ENCODE measurements at places on chromosomes 1 and 21.

DNA sequence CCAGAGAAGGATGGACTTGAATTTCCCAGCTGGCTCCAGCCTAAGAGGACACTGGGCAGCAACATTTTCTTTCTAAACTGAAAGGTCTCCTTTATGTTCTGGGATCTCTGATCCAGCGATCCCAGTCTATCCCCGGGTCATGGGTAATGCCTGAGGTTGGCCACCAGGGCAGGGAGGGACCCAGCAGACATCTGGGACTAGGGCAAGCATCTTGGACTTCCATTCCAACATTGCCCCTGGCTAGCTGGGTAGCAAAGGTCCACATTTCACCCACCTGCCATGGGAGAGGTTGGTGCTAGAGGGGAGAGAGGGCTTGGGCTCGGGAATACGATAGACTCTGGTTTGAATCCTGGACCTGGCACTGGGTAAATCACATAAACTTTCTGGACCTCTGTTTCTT, 84.6 kb downstream of the LRRN2 start:
- no peak for DNase-seq

GRCh38 chr1:197614916-197615692, 160.2 kb downstream of the DENND1B start:
- no peak for DNase-seq

DNA sequence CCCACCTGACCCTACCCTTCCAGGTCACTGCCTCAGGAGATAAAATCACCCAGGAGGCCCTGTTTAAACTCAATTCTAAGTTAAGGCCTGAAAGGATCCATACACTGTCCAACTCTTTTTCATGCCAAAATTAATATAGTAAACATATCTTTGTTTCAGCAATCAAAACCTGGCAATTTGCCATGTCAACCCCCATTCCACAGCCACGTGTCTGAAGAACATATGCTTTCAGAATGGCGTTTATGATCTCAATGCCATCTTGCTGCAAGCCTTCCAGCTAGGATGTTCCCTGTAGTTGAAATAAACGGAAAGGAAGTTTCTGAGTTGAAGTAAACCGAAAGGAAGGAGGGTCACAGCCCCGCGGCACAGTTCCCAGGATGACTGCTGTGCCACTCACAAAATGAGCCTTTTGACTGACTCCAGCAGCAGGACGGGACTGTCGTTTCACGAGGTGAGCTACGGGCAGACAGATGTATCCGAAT, 472.0 kb downstream of the SMYD3 start:
- DNase-seq = no peak

- DNase-seq = no peak
These were observed 208.1 kb downstream of the PRDM2 start for GRCh38 chr1:13908128-13908527.

GRCh38 chr21:33244082-33244778, 14.5 kb downstream of the IFNAR2 start:
- DNase-seq = no peak

DNA sequence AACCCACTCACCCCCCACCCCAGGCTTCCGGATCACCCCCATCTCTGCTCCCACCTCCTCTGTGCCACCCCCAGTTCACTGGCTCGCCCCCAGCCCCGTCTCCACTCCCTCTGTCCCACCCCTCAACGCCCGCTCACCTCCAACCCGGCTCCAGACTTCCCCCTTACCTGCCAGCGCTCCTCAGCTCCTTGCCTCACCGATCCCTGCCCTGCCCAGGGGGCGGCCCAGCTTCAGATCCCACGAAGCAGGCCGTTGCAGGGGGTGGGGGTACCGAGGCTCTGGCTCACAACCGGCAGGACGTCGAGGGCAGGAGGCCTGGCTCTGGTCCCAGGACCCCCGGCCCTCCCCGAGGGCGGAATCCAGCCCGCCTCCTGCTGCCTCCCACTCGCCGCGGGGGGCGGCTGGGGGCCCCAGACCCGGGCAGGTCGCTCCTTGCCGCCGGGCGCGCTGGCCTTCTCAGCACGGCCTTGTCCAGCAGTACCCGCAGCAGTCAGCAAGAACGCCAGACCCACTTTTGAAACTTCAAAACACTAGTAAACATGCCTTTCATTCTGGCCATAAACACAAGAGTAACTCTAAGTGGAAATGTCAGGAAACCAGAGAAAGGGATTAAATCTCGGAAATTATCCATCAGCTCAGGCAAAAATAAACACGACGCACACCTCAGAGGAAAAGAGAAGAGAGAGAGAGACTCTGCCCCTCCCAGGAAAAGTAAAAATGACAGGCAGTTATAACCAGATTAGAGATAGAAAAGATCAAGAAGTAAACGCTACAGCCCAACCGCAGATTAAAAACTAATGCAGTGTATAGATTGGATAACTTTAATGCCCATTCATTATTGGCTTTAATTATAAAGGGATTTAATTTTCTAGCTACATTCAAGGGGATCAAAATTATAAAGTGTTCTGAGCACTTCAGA, 1.0 kb upstream of the FAM89A start:
- no peak for DNase-seq

- no peak for DNase-seq
These were observed 39.0 kb upstream of the LMX1A start for GRCh38 chr1:165395478-165395877.

DNA sequence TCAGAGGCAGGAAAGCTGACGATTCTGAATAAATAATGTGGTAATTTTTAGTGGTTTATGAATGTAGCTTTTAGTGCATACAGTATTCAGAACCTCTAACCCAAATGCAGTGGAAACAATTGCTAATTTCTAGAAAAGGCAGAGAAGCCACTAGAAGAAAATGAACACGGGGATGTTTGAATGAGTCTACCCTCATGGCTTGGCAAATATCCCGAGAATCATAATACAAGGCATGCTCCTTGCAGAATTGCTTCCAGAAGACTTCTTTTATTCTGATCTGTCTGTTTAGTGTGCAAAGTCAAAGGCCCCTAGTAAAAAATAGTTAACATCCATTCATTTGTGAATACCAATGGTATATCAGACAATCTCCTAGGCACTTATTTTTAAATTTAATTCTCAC, 246.8 kb downstream of the LMO4 start:
- DNase-seq = no peak

DNA sequence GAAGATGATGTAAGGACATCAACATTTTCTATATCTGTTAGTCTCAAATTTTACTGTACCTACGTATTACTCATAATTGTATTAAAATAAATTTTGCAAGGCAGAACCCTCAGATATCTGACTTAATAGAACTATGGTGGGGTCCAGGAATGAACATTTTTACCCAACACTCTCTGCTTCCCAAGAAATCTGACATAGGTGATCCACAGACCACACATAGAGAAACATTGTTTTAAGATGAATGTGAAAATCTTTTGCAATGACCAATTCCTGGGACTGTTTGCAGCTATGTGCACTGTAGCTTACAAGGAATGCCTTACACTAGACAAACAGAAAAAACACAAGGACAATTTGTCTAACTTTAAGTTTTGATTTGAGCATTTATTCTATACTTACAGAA, 645.6 kb upstream of the ADGRL2 start:
- DNase-seq = no peak

DNA sequence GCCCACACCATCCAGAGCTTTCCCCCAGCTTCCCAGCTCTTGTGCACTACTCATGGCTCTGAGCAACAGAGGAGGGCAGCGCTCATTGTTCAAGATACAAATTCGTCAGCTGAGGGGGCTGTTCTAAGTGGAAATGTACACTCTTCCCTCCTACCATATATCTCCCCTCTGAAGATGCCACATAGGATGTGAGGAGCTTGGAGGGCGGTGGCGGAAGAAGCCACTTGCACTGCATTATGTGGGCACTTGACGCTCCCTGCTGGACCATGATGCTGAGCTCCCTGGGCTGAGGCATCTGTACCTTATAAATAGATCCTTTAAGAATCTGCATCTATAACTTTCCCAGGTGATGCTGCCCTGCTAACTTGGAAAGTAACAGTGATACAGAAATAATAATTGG, 477.6 kb upstream of the DEPDC1 start:
- DNase-seq = no peak

- no peak for DNase-seq
These were observed 21.9 kb downstream of the GPR137B start for GRCh38 chr1:236164273-236164672.

DNA sequence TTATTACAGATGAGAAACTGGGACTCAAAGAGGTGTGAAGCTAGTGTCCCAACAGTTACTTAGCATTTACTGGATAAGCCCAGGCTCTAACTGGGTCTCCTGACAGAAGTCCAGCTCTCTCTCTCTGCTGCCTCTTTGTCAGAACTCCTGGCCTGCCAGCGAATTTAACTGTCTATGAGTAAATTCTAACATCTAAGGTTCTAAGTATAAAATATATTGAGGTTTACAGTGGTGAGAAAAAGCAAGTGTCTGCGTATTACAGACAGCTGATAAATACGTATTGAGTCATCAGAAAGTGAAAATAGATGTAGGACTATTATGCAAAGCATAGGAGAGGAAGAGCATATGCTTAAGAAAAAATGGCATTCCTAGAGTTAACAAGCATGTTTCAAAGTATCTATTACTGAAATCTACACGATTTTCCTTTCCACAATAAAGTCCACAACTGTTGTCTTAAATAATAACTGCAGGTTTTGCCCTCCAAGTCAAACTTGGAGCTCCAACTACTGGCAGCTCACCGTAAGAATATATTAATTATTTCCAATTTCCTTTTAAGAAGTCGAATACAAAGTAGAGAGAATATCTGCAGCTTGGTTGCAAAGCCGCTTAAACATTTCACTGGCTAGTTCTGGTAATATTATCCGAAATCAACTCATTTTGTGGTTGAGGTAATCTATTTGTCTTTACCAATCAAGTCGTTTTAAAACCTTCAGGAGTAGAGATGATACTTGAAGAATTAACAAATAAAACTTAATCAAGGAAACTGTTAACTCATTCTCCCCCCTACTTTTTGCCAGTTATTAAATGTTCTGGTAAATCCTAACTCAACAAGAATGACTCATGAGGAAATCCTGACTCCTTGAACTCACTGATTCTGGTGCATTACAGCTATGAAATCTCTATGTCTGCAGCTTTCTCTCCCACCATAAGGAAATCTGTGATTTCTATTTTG, 1.4 kb upstream of the RGS2 start:
- no peak for DNase-seq

DNA sequence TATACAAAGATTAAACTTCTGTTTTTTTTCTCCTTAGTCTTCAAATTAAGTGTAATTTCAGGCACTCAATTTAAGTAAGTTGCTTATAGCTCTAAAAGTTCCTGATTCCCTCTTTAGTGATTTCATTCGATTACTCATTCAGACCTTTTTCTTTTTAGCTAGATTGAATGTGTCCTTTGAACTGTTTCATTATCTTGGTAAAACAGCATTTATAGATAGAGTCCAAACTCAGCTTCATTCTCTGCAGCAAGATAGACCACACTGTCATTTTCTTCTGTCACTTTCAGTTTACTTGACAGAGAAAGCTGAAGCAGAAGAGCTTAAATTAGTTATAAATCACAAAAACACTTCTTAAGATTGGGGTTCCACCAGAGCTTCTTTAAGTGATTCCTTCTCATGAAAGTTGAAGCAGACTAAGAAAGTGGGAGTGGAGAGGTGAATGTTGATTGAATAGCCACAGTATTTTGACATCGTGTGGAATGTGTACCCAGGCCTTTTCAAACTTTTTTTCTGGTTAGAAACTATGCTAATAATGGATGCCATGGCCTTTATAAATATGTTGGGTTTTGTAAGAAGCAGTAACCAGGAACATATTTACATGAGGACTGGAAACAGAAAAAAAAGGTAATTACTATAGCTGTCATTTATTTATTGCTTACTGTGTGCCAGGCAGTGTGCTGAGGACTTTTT, 52.2 kb downstream of the ZBTB40 start:
- DNase-seq = no peak

DNA sequence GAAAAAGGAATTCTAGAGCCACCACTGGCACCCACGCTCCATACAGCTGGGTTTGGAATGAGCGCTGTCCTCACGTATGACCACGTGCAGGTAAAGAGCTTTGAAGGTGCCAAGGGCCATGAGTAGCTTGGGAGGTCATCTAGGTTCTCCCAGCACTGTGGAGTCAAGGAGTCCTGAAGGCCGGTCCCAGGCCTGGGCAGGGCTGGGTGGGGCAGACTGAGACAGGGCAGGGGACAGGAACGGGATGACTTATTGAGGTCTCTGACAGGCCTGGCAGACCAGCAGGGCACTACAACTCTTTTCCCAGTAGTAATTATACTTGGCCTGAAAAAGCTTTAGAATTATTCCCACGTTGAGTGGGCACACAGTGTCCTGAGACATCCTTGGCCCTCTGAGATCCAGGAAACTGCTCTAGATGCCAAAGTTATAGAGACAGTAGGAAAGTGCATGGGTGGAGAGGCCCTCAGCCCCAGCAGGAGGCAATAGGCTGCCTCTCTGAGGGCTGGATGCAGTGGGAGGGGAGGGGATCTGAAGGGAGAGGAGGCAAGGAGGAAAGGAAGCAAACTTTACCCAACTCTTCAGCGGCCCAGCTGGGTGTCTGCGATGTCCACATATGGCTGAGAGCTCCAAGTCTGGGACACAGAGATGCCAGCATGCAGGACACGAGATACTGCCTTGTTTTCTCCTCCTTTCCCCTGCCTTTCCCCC, 1.8 kb upstream of the CDA start:
- DNase-seq = no peak

DNA sequence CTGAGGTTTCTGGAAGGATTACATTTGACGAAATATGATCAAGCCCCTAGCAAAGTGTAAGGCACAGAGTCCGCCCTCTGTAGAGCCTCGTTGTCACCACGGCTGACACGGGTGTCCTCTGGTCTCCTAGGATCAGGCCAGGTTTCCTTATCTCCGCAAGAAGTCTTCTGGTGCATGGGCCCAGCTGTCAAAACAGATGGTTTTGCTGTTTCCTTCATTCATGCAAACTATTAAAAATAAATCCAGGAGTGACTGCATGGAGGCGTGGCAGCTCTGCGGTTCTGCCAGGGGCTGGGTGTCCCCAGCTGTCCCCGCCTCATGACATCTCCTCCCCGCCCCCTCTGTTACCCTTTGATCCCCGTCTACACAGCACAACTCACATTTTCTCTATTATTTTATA, 209.0 kb downstream of the DYRK1A start:
- no peak for DNase-seq

- DNase-seq = no peak
These were observed 173.7 kb upstream of the CAMK1G start for GRCh38 chr1:209409780-209410179.

DNA sequence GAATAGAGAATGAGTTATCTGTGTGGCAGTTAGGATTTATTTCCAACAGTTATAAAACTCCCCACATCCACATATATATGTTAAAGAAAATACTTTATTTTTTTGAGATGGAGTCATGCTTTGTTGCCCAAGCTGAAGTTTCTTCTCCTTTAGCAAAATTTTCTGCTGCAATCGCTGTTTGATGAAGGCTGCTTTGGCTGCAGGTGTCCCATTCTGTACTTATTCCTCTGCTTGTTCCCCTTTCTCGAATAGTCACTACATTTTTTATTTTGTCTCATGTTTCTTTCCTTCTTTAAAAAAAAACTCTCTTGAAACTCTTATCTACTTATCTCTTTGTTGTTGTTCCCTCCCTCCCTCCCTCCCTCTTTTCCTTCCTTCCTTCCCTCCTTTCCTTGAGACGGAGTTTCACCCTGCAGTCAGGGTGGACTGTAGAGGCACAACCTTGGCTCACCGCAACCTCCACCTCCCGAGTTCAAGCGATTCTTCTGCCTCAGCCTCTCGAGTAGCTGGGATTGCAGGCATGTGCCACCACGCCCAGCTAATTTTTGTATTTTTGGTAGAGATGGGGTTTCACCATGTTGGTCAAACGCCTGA, 10.6 kb downstream of the OR2W3 start:
- DNase-seq = no peak
